Osteocyte (in vitro differentiated cells): ENCODE measurements at places on chromosomes 6 and 20. TPM values are rescaled to one million over a fixed set of nuclear protein-coding genes. Genes with fewer than 3 reads are reported as not detected.

Gene MACROD2
- total RNA-seq, result 0.73 and 2.5 TPM in 2 replicates

Gene MRPS18A
- 35.3 and 37.3 TPM in 2 replicates for total RNA-seq

Gene ZGPAT
- total RNA-seq, result 24.3 and 28.0 TPM in 2 replicates

Gene PMEPA1
- total RNA-seq, result 24.1 and 28.2 TPM in 2 replicates

Gene SMPDL3A
- 12.8 and 14.6 TPM in 2 replicates for total RNA-seq

Gene OPRM1
- not detected in 2 replicates for total RNA-seq

- DNase-seq, result no peak
- H3K4me1 ChIP-seq, result peaks cover 9% of the 10 kb centered on the region
- H3K4me3 ChIP-seq, result no peak overlapping the region
- peaks cover 44% of the 10 kb centered on the region for H3K27me3 ChIP-seq
Measured at GRCh38 chr20:32012159-32012688, 2.0 kb downstream of the CCM2L start.

- no peak overlapping the region for H3K27ac ChIP-seq
- no peak overlapping the region for H3K4me3 ChIP-seq
- no peak for DNase-seq
- H3K4me1 ChIP-seq, result peaks cover 34% of the 10 kb centered on the region
- peaks cover 27% of the 10 kb centered on the region for H3K36me3 ChIP-seq
Measured at GRCh38 chr6:125930765-125931418, 25.7 kb upstream of the HINT3 start.

DNA sequence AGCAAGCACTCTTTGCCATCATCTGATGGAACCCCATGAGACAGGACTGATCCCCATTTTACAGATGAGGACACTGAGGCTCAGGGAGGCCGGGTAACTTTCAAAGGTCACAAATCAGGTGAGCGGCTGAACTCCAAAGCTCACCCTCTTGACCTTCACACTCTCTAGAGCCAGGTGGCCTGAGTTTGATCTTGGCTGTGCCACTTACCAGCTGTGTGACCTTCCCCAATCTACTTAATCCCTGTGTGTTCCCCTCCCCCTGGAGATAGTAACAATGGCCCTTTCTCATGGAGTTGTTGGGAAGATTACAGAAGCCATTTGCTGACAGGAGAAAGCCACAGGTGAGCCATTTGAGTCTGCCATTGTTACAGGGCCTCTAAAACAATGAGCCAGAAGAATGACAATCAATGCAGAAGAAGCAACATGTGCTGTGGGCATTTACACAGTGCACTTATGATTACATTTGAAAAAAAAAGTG, 34.5 kb downstream of the BMP7 start:
- H3K4me1 ChIP-seq, result no peaks in the 10 kb centered on the region
- H3K36me3 ChIP-seq, result no peaks in the 10 kb centered on the region
- H3K27me3 ChIP-seq, result peaks cover 48% of the 10 kb centered on the region
- H3K27ac ChIP-seq, result no peak overlapping the region

- peak; percentile 67 for DNase-seq
- H3K36me3 ChIP-seq, result no peaks in the 10 kb centered on the region
- no peak overlapping the region for H3K27ac ChIP-seq
Measured at GRCh38 chr6:106125925-106126435, 39.8 kb downstream of the PRDM1 start.

DNA sequence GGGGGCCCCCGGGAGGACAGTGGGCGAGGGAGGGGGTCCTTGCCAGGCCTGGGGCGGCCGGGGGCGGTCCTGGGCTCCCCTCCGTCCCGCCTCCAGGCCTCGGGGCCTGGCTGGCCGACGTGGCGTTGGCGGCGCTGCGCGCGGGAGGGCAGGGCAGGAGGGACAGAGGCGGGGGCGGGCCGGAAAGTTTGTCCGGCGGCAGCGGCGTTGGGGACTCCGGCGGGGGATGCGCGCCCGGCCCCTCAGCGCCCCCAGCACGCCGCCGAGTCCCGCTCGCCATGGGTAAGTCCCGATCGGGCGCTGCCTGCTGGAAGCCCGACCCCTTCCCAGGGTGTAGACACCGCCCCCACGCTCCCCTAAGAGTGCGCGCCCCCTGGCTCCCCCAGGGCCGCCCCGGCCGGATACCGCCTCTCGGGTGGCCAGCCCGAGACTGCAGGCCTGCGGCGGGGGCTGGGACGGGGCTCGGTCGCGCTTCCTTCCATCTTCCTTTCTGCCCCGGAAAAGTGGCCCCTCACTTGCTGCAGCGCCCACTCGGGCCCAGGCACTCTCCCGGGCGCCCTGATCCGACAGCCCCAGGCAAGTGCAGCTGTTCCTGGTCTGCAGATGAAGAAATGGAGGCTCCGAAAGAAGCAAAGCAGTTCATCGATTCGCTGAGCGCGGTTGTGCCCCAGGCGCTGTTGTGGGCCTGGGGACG, at the start of gene SLC2A10:
TSS of gene SLC2A10 (plus strand) at position 191 of the 694 bp plus-strand sequence. CDS start at position 279, 88 bp downstream.
- peak within 1 kb of the TSS; percentile 89 for H3K4me3 ChIP-seq
- peaks cover 27% of the 10 kb centered on the region for H3K4me1 ChIP-seq
- peaks cover 5% of the 10 kb centered on the region for H3K36me3 ChIP-seq
- peak; percentile 87 for DNase-seq

DNA sequence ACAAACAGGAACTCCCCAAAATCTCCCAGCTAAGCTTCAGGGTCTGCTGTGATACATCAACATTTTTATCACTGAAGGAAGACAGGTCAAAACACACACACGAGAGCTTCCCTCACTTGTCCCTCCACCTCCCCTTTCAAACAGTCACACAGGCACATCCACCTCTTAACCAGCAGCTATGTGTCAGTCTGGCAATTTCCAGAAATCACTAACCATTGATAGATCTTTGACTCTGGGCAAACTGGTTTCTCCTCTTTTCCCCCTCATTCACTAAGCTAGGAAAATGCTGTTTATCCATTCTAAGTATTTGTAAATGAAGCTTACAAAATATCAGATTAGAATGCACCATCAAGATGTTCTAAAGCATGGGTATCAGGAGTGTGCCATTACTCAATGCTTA, 87.8 kb downstream of the DCDC2 start:
- peaks cover 1% of the 10 kb centered on the region for H3K4me1 ChIP-seq
- H3K27ac ChIP-seq, result no peak overlapping the region
- H3K27me3 ChIP-seq, result peaks cover 25% of the 10 kb centered on the region
- H3K36me3 ChIP-seq, result no peaks in the 10 kb centered on the region

DNA sequence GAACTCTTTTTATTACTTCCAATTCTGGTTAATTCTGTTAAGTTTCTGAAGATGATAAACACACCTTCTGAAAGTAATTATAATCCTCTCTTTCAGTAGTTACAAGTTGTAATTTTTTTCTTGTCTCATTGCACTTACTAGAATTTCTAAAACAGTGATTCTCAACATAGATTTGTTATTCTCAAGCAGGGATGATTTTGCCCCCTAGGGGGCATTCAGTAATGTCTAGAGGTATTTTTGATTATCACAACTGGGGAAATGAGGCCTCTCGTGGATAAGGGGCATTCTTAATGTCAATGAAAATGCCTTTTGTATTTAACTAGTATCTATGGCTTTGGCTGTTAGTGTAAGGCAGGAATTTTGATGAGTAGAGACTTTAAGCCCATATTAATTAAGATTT, 39.4 kb upstream of the MAFB start:
- H3K4me1 ChIP-seq, result no peaks in the 10 kb centered on the region
- no peak overlapping the region for H3K27ac ChIP-seq
- no peak overlapping the region for H3K4me3 ChIP-seq
- no peak for DNase-seq
- no peaks in the 10 kb centered on the region for H3K36me3 ChIP-seq
- peaks cover 39% of the 10 kb centered on the region for H3K27me3 ChIP-seq
